Activated CD4-positive, alpha-beta memory T cell treated with anti-CD3 and anti-CD28 coated beads, Interleukin-2, amount 10 ng/mL, durations not matched to agents 7 days and 5 days (primary cell): ENCODE measurements at places on chromosomes 4 and X. TPM values are rescaled to one million over a fixed set of nuclear protein-coding genes. Genes with fewer than 3 reads are reported as not detected.

IL13RA1 gene
- not detected for total RNA-seq

LRAT gene
- total RNA-seq = not detected

SH3RF1 gene
- not detected for total RNA-seq

NSUN7 gene
- total RNA-seq = 1.0 TPM

TBX22 gene
- total RNA-seq = not detected

DNA sequence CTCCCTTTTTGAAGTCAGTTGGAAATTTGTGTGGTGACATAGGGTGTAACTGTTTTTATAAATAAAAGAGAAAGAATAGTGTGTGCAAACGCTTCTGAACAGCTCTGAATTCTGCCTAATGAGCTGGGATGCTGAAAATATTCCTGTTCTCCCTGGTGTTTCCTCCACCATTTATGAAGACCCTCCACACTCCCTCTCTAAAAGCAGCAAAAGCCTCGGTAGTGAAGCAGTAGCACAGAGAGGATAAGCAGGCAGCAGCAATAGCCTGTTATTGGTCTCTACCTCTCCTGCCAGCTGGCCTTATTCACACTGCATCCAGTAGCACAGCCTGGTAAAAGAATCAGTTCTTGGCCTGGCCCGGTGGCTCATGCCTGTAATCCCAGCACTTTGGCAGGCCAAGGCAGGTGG, 406.1 kb downstream of the IQCM start:
- no peak overlapping the region for H3K27ac ChIP-seq
- no peaks in the 10 kb centered on the region for H3K4me1 ChIP-seq
- no peak overlapping the region for H3K4me3 ChIP-seq

DNA sequence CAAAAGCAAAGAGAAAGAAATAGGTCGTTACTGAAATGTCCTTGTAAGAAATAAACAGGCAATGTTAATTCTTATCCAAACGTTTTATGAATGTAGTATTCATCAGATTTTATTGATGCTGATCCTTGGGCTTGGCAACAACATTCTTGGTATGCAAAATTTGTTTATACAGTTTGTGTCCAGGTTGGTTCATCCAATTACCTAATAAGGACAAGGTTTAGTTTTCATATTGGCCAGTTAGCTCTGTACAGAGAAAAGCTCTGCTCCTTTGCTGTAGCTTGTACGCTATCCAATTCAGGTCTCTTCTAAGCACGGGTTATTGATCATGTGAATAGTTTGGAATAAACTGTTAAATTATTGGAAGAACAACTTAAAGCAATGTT, 14.4 kb upstream of the CCNG2 start:
- no peak for DNase-seq
- H3K4me3 ChIP-seq = no peak overlapping the region
- H3K27ac ChIP-seq = no peak overlapping the region

- DNase-seq = no peak
- H3K27me3 ChIP-seq = no peaks in the 10 kb centered on the region
- no peaks in the 10 kb centered on the region for H3K4me1 ChIP-seq
- no peak overlapping the region for H3K4me3 ChIP-seq
Measured at GRCh38 chr4:127239902-127240763, 392.6 kb upstream of the INTU start.

DNA sequence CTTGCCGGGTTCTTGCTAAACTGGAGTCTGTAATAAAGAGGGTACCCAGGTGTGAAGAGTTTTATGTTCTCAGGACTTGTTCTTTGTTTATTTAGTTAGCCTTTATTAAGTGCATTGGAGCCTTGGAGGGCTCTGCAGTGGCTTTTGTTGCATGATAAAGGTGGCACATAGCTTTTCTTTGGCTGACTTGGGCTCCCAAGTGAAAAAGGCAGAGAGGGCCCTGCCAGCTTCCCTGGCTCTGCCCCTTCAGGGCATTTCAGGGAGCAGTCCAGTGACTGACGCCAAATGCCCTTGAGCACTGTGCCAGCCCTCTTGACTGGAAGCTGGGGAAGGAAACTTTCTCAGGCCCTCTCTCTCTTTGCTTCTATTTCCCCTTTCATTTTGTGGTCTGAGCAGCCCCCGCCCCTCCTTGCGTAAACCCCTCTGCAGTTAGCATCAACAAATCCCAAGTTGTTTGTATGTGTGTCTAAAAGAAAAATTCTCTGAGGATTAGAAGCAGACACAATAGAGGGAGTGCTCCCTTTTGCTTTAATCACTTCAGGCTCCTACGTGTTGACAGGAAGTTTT, 152.2 kb downstream of the NHS start:
- DNase-seq = no peak
- H3K4me1 ChIP-seq = no peaks in the 10 kb centered on the region
- H3K4me3 ChIP-seq = no peak overlapping the region
- H3K27me3 ChIP-seq = no peaks in the 10 kb centered on the region

DNA sequence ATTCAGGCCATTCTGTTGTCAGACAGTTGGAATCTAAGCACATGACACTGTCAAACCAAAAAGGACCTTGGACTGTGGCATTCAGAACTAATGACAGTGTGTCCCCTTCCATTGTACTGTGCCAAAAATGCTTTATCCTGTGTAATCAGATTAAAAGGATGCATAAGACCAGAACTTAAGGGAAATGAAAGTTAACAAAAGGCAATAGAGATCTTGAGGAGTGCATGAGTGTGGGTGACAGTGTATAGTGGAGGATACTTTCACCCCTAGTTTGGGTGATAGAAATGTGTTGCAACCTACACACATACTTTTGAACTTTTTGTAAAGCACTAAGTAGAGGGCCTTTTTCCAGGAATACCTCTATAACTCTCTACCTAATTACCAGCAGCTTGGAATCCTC, 4.5 kb downstream of the CYSLTR1 start:
- DNase-seq = no peak
- peaks cover 40% of the 10 kb centered on the region for H3K4me1 ChIP-seq
- no peaks in the 10 kb centered on the region for H3K27me3 ChIP-seq
- peak overlapping the region; percentile 60 for H3K4me3 ChIP-seq
- H3K27ac ChIP-seq = peak overlapping the region; percentile 82
